DMS153 (cell line): ENCODE measurements at places on chromosomes 5 and 9.

GRCh38 chr9:29439961-29440360 is 1866.7 kb upstream of the C9orf72 start:
- DNase-seq, result no peak

GRCh38 chr9:137745541-137745991 is 126.8 kb downstream of the EHMT1 start:
- DNase-seq, result peak; percentile 8

DNA sequence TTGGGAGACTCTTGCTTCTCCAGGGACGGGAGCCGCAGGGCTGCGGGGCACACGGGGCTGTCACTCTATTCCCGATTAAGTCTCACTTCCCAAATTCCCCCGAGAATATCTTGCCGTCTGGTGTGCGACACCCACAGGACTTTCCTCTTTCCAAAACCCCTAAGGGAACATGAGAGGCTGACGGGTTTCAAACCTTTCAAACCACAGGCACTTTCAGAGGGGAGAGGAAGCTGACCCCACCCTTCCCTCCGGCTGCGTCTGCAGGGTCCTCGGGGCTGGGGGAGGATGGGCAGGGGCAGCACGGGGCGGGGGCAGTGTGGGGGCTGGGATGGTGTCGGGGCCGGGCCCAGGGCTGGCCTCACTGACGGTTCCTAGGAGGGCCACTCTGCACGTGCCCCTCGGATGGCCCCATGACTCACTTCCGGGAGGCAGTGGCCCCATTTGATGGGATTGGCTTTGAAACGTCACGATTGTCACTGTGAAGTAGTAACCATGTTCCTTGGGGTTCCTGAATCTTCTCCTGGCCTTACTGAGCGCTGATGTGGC is 38.2 kb downstream of the SLC9A3 start:
- no peak for DNase-seq

DNA sequence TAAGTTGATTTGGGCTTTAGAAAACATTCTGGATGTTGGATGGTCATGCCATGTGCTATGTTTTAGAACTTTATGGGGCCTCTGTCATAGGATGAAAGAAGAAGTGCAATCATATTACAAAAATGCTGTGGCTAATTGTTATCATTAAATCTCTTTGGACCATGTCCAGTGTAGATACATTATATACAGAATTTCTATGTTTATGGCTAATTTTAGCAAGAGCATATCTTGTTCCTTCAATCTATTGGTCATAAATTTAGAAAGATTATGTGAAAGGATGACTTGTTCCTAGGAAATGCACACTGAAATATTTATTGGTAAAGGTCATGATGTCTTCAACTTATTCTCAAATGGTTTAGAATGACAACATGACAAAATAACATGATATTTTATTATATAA is 42.4 kb upstream of the ELL2 start:
- DNase-seq, result no peak

DNA sequence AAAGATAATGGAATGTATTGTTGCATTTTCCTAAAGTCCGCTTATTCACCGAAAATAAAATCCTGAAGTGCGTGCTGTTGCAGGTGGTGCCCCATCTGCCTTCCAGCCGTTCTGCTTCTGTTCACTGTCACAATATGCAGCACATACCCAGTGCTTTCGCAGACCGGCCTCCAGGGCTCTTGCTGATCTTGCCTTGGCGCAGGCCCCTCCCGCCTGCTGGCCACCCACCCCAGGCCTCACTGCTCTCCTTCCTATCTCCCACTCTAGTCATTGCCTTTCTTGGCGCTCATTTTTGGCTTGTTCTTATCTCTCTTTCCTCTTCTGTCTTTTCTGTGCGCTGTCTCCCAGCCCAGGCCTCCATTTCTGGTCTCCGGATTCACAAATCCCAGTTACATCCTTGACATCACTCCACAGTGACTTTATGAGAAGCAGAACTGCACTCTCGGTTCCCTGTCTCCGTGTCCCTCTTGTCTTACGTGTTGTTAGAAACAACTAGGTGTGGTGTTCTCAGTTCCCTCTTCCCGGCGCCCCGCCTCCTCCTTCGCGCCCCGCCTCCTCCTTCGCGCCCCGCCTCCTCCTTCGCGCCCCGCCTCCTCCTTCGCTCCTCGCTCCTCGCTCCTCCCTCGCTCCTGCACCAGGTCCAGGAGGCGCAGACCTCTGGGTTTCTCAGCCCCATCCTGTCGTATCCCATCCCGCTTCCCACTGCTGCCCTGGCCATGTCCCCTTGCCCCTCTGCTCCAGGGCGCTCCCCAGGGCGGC is 201.7 kb upstream of the OTULINL start:
- DNase-seq, result no peak

DNA sequence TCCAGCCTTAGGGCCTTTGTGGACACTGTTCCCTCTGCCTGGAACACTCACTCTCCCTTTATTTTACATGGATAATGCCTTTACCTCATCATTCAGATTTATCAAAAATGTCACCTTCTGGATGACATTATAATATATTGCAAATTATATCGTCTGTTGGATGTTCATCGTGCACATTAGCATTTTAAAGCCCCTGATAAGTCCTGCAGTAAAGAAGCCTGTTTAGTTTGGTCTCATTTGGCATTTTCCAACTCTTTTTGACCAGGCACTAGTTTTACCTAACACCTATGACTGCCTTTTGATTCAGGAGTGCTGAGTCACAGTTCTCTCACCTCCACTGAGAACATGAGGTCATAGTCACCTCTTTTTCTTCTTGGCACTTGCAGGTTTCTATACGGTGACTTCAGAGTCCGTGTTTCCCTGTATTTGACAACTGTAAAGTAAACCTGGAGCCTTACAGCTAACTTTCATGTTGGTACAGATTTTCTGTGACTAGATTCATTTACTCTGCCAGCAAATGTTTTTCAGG is 57.7 kb upstream of the STC2 start:
- DNase-seq, result no peak

DNA sequence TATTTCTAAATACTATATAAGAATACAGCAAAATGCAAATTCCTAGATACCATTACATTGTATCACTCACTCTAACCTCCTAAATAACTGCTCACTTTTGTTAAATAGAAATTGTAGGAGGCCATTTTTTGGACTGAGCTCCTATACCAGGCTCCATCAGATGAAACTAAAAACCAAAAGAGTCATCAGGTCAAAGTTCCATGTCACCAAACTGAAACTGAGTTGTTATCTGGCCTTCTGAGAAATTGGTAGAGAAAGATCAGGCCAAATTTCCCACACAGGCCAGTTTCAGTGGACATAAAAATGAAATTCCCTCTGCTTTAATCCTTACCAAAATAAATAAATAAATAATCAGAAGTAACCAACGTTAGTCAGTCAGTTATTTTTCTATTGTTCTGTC is 13.8 kb upstream of the SNX2 start:
- no peak for DNase-seq
